ENCODE measurements at places on chromosomes 7 and 10. TPM values are rescaled to one million over a fixed set of nuclear protein-coding genes. Genes with fewer than 3 reads are reported as not detected.

The BMS1 gene
- 16.1 TPM for total RNA-seq

The MMRN2 gene
- 6.2 TPM for total RNA-seq

The IFRD1 gene
- 107 TPM for total RNA-seq

The UCN3 gene
- total RNA-seq = not detected

The OR13A1 gene
- total RNA-seq = not detected

The TACR2 gene
- total RNA-seq = 0.20 TPM

The IFIT1B gene
- not detected for total RNA-seq

The KCNMA1 gene
- 116 TPM for total RNA-seq

The ARHGEF5 gene
- 2.0 TPM for total RNA-seq

The GTF2I gene
- 214 TPM for total RNA-seq

The COMMD3 gene
- total RNA-seq = 27.1 TPM

The SFRP4 gene
- total RNA-seq = 95.2 TPM

The TMEM225B gene
- total RNA-seq = 0.52 TPM

The AFAP1L2 gene
- 1.2 TPM for total RNA-seq

The OR2A5 gene
- not detected for total RNA-seq

The BEND7 gene
- 4.0 TPM for total RNA-seq

The ABCB1 gene
- 1.5 TPM for total RNA-seq

The SPDYE11 gene
- not detected for total RNA-seq

The GNAT3 gene
- total RNA-seq = not detected

The PRPS1L1 gene
- not detected for total RNA-seq

The SLC26A3 gene
- not detected for total RNA-seq

The PTN gene
- total RNA-seq = 13.2 TPM

The RBP4 gene
- total RNA-seq = 0.59 TPM

The TLX1 gene
- not detected for total RNA-seq

The WNT16 gene
- 0.33 TPM for total RNA-seq

The RBP3 gene
- total RNA-seq = not detected

The ZNF138 gene
- 2.3 TPM for total RNA-seq

The MKI67 gene
- total RNA-seq = 7.4 TPM

The GCK gene
- total RNA-seq = 1.4 TPM

The AOC1 gene
- not detected for total RNA-seq

The SLC39A12 gene
- total RNA-seq = not detected
